ENCODE measurements at places on chromosomes 6 and 20. TPM values are rescaled to one million over a fixed set of nuclear protein-coding genes. Genes with fewer than 3 reads are reported as not detected.

The RAD21L1 gene
- not detected for total RNA-seq

The WFDC10B gene
- total RNA-seq, result not detected

The KCNK5 gene
- total RNA-seq, result 0.76 TPM

The TPBG gene
- 34.9 TPM for total RNA-seq

The RNF182 gene
- 0.13 TPM for total RNA-seq

The SNRNP48 gene
- total RNA-seq, result 19.2 TPM

The TRIM31 gene
- not detected for total RNA-seq

The FOXC1 gene
- total RNA-seq, result 88.4 TPM

The EYA2 gene
- total RNA-seq, result 1.8 TPM

The MARCKS gene
- total RNA-seq, result 169 TPM

The GPLD1 gene
- total RNA-seq, result 2.2 TPM

The TRIM15 gene
- total RNA-seq, result not detected

The HELZ2 gene
- total RNA-seq, result 30.4 TPM

The C20orf204 gene
- total RNA-seq, result 1.4 TPM

The ANKRD66 gene
- total RNA-seq, result not detected

The ME1 gene
- total RNA-seq, result 20.4 TPM

The CLPSL2 gene
- not detected for total RNA-seq

The KIAA1755 gene
- total RNA-seq, result 2.0 TPM

The CAP2 gene
- 18.5 TPM for total RNA-seq

The CRISP3 gene
- total RNA-seq, result not detected

The VIP gene
- total RNA-seq, result not detected

The ATG5 gene
- 50.2 TPM for total RNA-seq

The EDN1 gene
- 0.65 TPM for total RNA-seq

The C20orf202 gene
- total RNA-seq, result not detected

The CLPSL1 gene
- total RNA-seq, result not detected

The ZBTB46 gene
- 4.4 TPM for total RNA-seq

The PTGIS gene
- 42.8 TPM for total RNA-seq

The CRISP2 gene
- total RNA-seq, result not detected

The NKAIN2 gene
- total RNA-seq, result not detected

The GCLC gene
- total RNA-seq, result 61.3 TPM

The TMEM74B gene
- 0.11 TPM for total RNA-seq

The MAN1A1 gene
- total RNA-seq, result 141 TPM

The PPIL4 gene
- total RNA-seq, result 50.8 TPM

The GATA5 gene
- not detected for total RNA-seq

The ARMH2 gene
- not detected for total RNA-seq

The CARMIL1 gene
- total RNA-seq, result 26.3 TPM

The GSTA2 gene
- not detected for total RNA-seq

The WFDC2 gene
- total RNA-seq, result 0.22 TPM

The SLA2 gene
- under 0.01 TPM for total RNA-seq

The DEF6 gene
- total RNA-seq, result 0.86 TPM

The SLC2A4RG gene
- total RNA-seq, result 34.5 TPM

The MYLK4 gene
- total RNA-seq, result 0.97 TPM

The LINC00237 gene
- total RNA-seq, result not detected

The ENTPD6 gene
- 39.2 TPM for total RNA-seq

The PRRT1 gene
- total RNA-seq, result 0.54 TPM

The CCN2 gene
- 264 TPM for total RNA-seq

The LY6G6C gene
- not detected for total RNA-seq

The PTCRA gene
- not detected for total RNA-seq
